ENCODE measurements at places on chromosomes 2 and 18.
A peak's percentile ranks its signal among the peaks of the same experiment; 100 is the strongest.

- DNase-seq: no peak
Observed at GRCh38 chr2:96241900-96242611, 23.7 kb downstream of the TMEM127 start.

DNA sequence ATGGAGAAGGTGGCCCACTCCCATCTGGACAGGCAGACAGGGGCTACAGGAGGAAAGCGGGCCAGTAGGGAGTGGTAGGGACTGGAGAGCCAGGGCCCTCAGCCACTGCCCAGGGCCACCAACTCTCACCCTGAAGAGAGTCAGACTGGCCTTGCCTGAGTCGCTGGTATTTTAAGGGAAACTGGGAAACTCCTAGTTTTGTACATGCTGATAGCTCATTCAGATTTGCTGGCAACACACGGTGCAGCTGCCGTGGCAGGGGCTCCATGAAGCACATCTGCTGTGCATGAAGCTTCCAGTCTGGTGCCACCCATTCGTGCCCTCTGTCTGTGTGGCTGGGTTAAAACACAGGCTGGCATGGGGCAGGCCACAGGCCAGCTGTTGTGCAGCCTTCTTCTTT is 137.3 kb upstream of the GLI2 start:
- peak; percentile 36 for DNase-seq

GRCh38 chr2:152481881-152482583 is 147.1 kb downstream of the FMNL2 start:
- DNase-seq: no peak

- DNase-seq: no peak
Observed at GRCh38 chr2:234694244-234695013, 197.5 kb upstream of the ARL4C start.

GRCh38 chr2:181998891-181999654 is 13.4 kb downstream of the PPP1R1C start:
- DNase-seq: no peak

DNA sequence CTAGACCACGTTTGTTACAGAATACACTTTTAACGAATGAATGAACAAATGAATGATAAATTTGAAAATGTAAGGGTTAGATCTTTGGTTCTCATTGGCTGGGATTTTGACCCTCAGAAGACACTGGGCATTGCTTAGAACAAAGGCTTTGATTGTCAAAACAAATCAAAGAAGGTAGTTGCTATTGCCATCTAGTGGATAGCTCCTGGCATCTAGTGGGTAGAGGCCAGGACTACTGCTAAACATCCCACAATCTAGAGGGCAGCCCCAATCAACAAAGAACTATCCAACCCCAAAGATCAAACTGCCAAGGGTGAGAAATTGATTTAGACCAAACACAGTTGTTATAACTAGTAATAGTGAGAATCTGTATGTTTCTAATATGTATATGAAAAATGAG is 552.3 kb downstream of the KCNJ3 start:
- no peak for DNase-seq

GRCh38 chr2:14621114-14621513 is 11.4 kb upstream of the LRATD1 start:
- no peak for DNase-seq

DNA sequence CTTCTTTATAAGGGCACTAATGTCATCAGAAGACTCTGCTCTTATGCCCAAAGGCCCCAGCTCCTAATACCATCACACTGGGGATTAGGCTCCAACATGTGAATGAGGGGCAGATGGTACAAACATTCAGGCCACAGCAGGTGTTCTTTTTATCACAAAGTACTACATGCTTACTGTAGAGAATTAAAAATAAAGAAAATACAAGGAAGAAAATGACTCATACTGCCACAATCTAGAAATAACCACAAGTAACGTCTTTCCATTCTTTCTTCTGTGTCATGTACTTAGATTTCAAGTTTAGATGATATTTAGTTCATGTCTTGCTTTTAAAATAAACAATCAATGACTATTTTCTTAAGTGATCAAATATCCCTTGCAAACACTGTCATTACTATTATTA is 100.3 kb upstream of the NEDD4L start:
- DNase-seq: no peak

Data from muscle of back (tissue), 13 donors.